ENCODE measurements at places on chromosomes 2 and 18. TPM values are rescaled to one million over a fixed set of nuclear protein-coding genes. Genes with fewer than 3 reads are reported as not detected.

AGXT gene
- total RNA-seq, result not detected

CEBPZ gene
- 83.4 TPM for total RNA-seq

SPP2 gene
- not detected for total RNA-seq

DYSF gene
- 5.6 TPM for total RNA-seq

LRATD1 gene
- total RNA-seq, result under 0.01 TPM

SPHKAP gene
- total RNA-seq, result not detected

Data from regular cardiac myocyte (primary cell).